MG63 (cell line): ENCODE measurements at places on chromosomes 13 and 19.

GRCh38 chr19:7864690-7865074, 9.5 kb downstream of the PRR36 start:
- no peak for DNase-seq

DNA sequence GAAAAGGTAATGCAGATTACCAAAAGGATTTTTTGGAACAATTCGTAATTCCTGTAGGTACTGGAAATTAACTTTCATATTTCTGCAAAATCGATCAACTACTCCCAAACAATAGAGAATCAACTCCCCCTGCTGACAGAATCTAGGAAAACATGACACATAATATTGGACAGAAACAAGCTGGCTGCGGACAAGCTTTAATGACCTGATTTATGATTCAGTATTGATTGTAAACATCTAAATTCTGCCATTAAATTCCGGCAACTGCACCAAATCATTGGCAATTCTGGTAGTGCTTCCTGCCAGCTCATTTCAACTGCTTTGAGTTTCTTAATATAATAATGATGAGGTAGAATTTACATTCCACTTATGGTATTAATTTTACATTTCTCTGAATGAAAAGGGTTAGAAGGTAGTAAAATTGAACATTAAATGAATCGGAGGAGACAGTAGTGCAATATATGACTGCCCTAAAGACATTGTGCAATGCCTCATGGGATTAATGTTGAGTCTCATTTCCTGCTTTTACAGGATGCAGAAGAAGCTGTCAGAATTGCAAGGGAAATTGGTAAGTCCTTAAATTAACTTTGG, 146.5 kb downstream of the PCCA start:
- DNase-seq, result no peak

GRCh38 chr13:113663934-113664333, 3.1 kb upstream of the GRK1 start:
- no peak for DNase-seq

GRCh38 chr13:111183087-111183645, 68.1 kb downstream of the ARHGEF7 start:
- DNase-seq, result no peak

GRCh38 chr13:32955881-32956594, 60.2 kb upstream of the KL start:
- DNase-seq, result no peak

DNA sequence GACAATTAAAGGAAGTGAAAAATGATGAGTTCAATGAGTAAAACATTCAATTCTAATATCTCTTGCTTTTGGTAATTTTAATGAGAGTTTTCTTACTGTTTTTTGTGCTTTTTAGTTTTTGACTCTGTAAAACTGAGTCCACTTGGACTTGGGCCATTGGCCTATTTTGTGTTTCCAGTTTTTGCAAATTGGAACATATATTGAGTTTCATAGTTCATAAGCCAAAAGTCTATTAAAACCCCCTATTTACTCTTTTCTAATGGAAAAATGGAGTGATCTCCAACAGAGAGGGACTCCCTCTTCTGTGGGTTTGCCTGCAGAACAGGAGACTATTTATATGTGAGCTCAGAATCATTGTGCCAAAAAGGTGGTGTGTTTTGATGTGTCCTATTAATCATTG, 219.7 kb upstream of the SPRY2 start:
- no peak for DNase-seq

DNA sequence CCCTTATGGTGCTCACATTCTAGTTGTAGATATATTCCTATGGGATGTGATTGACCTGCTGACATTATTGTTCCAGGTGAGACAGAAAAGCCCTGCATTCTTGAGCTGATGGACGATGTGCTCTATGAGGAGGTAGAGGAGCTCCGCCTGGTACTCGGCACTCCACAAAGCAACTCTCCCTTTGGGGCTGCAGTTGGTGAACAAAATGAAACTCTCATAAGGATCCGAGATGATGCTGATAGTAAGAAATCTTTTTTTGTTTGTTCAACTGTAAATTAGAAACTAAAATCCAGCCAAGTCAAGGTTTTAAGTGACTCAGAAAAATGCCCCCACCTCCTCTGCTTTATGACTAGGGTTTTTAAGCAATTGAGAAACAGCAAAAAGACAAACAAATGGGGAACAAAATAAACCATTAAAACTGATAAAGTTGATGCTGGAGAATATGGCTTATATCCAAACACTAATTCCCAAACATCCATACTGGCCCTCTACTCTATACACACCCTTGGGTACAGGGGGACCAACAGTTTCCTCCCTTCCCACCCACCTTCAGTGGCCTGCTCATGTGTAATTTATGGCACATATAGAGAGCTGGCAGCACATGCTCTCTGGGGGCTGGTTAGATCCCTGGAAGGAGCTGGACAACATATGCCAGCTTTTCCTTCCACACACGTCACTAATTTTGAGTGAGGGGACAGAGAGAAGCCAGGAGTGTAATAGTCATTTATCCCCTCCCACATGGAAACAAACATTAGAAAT, 139.6 kb downstream of the STOML3 start:
- no peak for DNase-seq

GRCh38 chr13:27374126-27374613, 50.2 kb upstream of the GTF3A start:
- no peak for DNase-seq

DNA sequence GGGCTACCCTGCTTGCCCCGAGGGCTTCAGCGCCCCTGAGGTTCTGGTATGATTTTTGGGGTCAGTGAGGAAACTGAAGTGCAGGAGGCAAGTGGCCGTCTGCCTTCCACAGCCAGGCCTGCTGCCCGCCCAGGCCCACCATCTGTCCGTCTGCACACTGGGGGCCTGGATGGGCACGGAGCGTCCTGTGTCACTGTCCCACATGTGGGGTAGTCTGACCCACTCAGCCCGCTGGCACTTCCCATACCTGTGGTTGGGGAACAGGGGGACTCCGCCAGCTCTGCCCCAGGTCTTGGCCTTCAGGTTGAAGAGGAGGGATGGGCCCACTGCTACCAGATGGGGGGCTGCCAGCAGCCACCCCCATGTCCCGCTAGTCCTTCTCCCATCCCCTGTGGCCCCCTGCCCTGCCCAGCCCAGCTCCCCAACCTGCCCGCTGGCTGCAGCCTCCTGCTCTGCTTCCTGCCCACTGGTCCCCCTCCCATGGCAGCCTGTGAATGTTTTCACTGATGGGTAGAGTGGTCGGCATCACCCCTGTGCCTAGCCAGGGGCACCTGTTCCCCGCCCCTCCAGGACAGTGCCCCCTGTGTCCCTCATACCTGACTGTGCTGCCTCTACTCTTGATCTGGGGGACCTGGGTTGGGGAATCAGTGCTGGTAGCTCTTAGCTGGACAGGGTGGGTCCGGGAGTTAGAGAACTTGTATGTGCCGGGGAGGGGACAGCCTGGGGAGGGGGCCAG, 9.5 kb downstream of the PIAS4 start:
- DNase-seq, result no peak
